Thoracic aorta (tissue), 2 donors: ENCODE measurements at places on chromosomes 16 and 17. TPM values are rescaled to one million over a fixed set of nuclear protein-coding genes. Genes with fewer than 3 reads are reported as not detected.
A peak's percentile ranks its signal among the peaks of the same experiment; 100 is the strongest.

DNA sequence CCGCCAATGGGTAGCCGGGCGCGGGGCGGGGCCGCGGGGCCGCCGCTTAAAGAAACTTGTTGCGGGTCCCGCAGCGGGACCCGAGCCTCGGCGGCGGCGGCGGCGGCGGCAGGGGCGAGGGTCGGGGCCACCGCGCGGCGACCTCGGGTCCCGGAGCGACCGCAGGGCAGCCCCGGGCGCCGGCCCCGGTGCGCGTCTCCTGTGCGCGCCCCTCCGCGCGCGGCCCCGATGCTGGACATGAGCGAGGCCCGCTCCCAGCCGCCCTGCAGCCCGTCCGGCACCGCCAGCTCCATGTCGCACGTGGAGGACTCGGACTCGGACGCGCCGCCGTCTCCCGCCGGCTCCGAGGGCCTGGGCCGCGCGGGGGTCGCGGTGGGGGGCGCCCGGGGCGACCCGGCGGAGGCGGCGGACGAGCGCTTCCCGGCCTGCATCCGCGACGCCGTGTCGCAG lies at the start of gene SOX8:
SOX8 (plus strand) TSS at position 76 of the 450 bp plus-strand sequence; CDS start at position 229, 153 bp downstream.
- no peak for DNase-seq

GRCh38 chr17:2040942-2041560 lies 771 bp upstream of the OVCA2 start:
- no peak for DNase-seq

GRCh38 chr17:64212122-64212521 lies 50.9 kb downstream of the TEX2 start:
- no peak for DNase-seq

DNA sequence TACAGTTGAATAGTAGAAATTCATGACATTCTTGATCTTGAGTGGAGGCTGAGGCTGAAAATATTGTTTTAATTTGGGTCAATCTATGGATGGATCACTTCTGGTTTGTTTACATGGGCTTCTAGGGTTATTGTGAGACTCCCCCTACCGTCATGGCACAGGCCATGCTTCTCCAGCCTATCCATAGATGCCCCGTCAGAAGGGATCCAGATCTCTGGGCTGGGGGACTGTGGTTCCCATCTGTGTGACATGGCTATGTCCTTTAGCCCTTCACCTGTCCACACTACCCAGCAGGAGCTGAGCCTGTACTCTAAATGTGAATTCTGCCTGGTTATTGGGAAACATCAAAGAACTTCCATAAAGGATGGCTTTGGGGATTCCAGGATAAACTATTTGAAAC lies 160.4 kb downstream of the ABCC12 start:
- DNase-seq = no peak

The NXPH3 gene
- 61.7 TPM for total RNA-seq

DNA sequence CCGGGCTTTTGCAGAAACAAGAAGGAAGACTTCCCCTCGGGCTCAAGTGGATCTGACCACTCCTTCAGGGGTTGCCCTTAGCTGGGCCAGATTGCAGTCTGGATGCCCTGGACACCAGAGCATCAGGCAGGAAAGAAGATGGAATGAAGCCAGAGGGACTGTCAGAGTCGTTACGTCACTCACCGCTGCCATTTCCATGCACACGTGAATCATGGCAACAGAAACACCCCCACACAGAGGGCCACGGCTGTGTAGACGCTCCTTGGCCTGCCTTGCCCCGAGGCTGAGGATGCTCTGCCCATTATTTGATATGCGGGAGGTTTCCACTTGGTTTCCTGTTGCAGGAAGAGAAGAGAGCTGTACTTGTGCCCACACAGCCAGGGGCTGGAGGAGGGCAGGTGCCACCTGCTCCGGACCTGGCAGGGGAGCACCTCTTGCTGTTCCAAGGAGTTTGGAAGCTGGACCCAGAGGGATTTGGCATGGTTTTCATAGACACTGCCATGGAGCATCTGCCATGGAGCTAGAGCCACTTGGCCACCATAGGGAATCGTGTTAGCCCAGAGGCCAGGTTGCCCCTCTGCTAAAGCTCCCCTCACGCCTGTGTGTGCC lies 29.4 kb downstream of the RBFOX3 start:
- DNase-seq = no peak

- DNase-seq = no peak
Measured at GRCh38 chr16:26826500-26826899, 240.2 kb upstream of the C16orf82 start.

The SP6 gene
- total RNA-seq = not detected

DNA sequence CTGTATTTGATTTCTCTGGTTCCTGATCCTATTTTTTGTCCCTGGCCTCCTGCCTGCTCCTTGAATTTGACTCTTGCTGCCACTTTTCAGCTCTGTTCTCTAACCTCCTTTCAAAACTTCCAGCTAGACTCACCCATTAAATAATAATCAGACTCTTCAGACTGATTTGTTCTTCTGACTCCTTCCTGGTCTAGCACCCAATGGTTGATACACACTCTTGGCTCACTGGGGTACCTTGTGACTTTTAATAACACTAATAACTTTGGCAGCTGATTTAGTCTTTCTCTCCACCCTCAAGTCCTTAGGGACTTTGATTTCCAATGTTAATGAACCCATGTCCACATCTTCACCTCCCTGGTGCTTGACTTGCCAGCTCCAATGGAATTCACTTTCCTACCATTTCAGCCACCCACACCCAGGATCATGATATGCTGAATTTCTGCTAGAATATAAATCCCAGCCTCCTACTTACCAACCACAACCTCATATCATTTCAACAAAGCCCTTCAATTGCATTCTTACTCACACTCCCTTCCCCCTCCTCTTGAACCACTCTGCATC lies 19.7 kb upstream of the C16orf82 start:
- no peak for DNase-seq

The SEPTIN1 gene
- total RNA-seq = 3.0 TPM

DNA sequence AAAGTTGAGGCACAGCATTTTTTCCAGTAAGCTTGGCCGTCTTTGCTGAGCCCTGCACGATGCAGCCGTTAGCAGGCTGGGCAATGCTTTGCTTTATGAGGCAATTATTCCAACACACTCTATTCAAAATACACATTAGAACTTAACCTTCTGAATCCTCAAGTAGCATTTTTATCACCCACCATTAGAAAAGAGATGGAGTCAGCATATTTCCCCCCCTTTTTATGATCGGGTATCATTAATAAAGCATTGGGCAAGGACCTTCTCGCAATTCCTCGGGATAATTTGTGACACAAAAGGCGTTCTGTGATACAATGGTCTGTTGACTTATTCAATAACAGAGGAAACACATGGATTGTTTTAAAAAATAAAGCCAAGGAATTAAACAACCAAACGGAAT lies 374.5 kb upstream of the RBFOX1 start:
- DNase-seq = no peak

GRCh38 chr17:56913353-56913866 lies 439 bp downstream of the TRIM25 start:
- DNase-seq = no peak

DNA sequence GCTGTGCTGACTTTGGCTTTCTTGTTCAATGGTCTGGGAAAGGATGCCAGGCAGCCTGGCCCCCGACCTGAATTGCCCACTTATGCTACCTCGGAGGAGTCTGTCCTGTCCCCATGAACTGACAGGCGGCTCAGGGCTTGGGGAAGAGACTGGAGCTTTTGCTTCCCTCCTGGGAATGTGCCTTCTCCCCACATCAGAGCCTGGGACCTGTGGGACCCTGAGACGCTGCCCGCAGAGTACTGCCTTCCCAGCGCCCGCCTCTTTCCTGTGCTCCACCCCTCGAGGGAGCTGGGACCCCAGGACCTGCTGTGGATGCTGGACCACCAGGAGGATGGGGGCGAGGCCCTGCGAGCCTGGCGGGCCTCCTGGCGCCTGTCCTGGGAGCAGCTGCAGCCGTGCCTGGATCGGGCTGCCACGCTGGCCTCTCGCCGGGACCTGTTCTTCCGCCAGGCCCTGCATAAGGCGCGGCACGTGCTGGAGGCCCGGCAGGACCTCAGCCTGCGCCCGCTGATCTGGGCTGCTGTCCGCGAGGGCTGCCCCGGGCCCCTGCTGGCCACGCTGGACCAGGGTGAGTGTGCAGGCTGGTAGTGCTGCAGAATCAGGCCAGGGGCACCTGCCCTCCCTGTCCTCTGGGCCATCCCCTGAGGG lies 18.5 kb downstream of the FCSK start:
- no peak for DNase-seq

GRCh38 chr16:47644166-47644565 lies 183.0 kb downstream of the PHKB start:
- DNase-seq = no peak

The ARHGAP23 gene
- 89.2 TPM for total RNA-seq

The NFATC3 gene
- 51.1 TPM for total RNA-seq

GRCh38 chr16:15492091-15492740 lies 57.8 kb downstream of the BMERB1 start:
- no peak for DNase-seq

DNA sequence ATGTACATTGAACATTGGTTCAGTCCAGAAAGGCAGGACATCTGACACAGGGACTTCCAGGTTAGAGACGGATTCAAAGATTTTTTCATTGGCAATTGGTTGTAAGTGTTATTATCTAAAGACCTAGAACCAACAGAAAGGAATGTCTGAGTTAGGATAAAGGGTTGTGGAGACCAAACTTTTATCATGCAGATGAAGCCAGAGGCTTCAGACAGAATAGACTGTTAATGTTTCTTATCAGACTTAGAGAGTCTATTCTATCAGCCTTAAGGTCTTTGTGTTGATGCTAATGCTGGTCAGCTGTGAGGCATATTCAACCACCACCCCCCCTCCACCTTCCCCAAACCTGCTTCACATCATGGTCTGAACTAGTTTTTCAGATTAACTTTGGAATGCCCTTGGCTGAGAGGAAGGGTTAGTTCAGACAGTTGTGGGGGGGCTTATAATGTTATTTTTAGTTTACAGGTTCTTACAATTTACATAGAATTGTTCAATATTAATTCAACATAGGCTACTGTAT lies 2.1 kb upstream of the ITGB3 start:
- no peak for DNase-seq

The GRAPL gene
- 0.54 TPM for total RNA-seq

GRCh38 chr17:72097144-72097543 lies 23.7 kb upstream of the SOX9 start:
- DNase-seq = no peak

The AGRP gene
- not detected for total RNA-seq

The GABARAPL2 gene
- 122 TPM for total RNA-seq

The SLFN11 gene
- total RNA-seq = 87.1 TPM

DNA sequence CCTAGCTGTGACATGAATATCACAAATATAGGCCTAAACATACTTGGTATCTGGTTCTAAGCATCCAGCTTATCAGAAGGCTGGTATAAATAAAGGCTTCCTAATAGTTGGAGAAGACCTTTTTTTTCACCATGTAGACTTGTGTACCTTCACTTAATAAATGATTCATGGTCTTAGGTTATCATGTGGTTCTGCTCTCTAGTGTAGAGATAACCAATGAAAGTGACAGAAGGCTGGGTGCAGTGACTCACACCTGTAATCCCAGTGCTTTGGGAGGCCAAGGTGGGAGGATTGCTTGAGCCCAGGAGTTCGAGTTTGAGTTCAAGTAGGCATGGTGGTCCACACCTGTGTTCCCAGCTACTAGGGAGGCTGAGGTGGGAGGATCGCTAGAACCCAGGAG lies 3.1 kb downstream of the DDX19A start:
- DNase-seq = no peak

GRCh38 chr16:89413811-89414585 lies 76.4 kb downstream of the ANKRD11 start:
- DNase-seq = no peak

GRCh38 chr16:27729516-27730304 lies 179.8 kb downstream of the KATNIP start:
- no peak for DNase-seq

DNA sequence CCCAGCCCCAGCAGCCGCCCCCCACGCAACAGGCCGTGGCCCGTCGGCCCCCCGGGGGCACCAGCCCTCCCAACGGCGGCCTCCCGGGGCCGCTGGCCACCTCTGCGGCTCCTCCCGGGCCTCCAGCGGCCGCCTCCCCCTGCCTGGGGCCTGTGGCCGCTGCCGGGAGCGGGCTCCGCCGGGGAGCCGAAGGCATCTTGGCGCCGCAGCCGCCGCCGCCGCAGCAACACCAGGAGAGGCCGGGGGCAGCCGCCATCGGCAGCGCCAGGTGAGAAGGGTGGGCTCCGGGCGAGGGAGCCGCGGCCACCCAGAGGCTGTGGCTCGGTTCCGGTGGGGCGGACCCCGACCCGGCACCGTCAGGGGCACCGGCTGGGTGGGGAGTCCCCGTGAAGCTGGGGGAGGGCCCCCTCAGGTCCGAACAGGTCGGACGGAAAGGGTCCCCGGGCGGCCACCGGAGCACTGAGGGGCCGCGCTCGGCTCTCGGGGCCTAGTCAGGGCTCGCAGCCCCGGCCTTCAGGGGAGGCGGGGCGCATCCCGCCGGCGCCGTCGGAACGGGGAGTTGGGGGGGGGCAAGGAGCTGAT lies 583 bp downstream of the ATXN2L start:
- DNase-seq = no peak

- no peak for DNase-seq
Measured at GRCh38 chr16:67917140-67917851, 14.4 kb downstream of the CTRL start.

DNA sequence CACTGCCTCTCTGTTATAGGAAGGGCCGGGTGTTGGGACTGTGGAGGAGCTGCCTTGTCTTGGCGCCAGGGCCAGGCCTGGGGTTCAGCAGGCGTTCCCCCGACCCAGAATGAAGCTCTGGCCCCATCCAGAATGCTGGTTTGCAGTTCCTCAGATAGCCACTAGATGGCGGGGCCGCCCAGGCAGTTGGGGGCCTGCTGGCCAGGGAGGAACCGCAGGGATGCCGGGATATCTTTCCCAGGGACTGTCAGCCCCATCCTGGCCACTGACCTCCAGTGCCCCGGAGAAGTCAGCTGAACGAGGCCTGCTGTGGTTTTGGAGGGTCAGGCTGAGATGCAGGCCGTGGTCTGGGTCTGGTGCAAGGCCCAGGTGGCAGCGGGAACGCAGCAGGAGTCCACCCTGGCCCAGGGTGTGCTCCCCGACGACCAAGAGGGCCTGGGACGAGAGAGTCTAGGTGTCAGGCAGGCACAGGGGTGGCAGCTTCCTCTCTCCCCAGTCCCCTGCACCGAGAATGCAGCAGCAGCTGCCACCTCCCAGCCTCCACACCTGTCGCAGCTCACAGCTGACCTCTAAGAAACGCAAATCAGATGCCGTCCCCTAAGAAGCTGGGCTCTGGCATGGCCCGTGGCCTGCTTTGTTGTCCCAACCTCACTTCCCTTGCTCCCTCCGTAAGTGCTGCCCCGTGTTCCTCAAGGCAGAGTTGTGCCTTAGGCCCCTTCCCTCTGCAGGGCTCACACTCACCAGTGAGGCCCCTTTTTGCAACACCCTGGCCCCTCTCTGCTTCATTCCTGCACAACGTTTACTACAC lies 51.2 kb downstream of the RMI2 start:
- DNase-seq = peak; percentile 21

DNA sequence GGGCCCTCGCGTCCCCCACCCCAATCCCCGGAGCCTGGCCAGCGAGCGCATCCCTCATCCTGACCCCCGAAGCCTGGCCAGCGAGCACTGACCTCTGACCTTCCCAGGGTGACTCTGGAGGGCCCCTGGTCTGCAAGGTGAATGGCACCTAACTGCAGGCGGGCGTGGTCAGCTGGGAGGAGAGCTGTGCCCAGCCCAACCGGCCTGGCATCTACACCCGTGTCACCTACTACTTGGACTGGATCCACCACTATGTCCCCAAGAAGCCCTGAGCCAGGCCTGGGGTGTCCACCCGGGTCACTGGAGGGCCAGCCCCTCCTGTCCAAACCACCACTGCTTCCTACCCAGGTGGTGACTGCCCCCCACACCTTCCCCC lies 2.3 kb downstream of the TPSD1 start:
- DNase-seq = no peak
